Hindlimb muscle (tissue), 1 donor: ENCODE measurements at places on chromosomes 6 and 20. TPM values are rescaled to one million over a fixed set of nuclear protein-coding genes. Genes with fewer than 3 reads are reported as not detected.

- DNase-seq: no peak
These were observed 20.2 kb upstream of the SLC22A7 start for GRCh38 chr6:43277643-43278523.

GRCh38 chr20:18394363-18394762 lies 72.5 kb downstream of the DZANK1 start:
- DNase-seq: no peak

Gene WFDC5
- polyA plus RNA-seq: not detected

Gene SYNDIG1
- 4.1 TPM for polyA plus RNA-seq
